Colonic mucosa (tissue), 4 donors: ENCODE measurements at places on chromosomes 2 and 18. TPM values are rescaled to one million over a fixed set of nuclear protein-coding genes. Genes with fewer than 3 reads are reported as not detected.

- no peak for DNase-seq
Measured at GRCh38 chr2:207394203-207394781, 135.5 kb upstream of the CREB1 start.

GRCh38 chr2:128876986-128877983 is 558.6 kb upstream of the HS6ST1 start:
- no peak for DNase-seq

DNA sequence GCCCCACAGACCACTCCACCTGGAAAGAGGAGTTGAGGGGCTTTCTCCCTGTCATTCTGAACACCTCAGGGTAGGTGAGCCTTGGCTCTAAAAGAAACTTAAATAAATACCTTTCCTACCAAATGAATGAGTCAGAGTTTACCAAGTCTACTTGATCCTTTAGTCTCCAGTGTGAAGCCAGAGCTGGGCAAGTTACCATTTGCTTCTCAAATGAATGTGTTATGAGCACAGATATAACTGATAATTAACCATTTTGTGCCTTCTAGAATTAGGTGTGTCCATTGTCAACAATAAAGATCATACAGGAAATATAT is 347.7 kb downstream of the KIAA1328 start:
- DNase-seq = no peak

DNA sequence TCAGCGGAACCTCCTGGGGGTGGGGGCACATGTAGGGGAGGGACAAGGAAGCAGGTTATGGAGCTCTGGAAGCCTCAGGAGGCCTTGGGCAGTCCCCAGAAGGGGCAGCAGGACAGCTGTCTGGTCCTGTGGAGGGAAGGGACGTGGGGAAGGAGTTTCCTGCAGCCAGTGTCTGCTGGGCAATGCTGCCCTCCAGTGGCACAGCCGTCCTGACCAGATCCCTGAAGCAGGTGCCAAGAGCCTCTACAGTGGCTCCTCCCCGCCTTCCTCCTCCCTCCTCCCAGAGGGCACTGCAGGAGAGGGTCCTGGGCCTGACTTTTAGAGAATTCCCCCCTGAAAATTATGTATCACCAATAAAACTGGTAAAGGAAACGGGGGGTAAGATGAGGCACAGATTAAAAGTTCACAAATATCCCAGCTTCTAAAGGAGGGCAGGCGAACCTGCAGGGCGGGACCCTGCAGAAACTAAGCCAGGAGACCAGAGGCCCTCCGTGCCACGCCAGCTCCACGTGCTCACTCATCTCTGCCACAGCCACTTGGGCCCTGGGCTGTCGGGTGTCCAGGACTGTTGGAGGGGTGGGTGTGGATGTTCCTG is 258.5 kb downstream of the TWIST2 start:
- DNase-seq = peak; percentile 58

Gene PTH2R
- not detected for total RNA-seq

Gene UGT1A10
- total RNA-seq = 45.2 TPM

Gene ANKRD62
- total RNA-seq = 0.19 TPM

GRCh38 chr2:69253112-69253511 is 133.9 kb downstream of the GFPT1 start:
- DNase-seq = no peak

- DNase-seq = no peak
Measured at GRCh38 chr2:105725388-105725787, 19.3 kb upstream of the NCK2 start.

Gene TPO
- 0.80 TPM for total RNA-seq

DNA sequence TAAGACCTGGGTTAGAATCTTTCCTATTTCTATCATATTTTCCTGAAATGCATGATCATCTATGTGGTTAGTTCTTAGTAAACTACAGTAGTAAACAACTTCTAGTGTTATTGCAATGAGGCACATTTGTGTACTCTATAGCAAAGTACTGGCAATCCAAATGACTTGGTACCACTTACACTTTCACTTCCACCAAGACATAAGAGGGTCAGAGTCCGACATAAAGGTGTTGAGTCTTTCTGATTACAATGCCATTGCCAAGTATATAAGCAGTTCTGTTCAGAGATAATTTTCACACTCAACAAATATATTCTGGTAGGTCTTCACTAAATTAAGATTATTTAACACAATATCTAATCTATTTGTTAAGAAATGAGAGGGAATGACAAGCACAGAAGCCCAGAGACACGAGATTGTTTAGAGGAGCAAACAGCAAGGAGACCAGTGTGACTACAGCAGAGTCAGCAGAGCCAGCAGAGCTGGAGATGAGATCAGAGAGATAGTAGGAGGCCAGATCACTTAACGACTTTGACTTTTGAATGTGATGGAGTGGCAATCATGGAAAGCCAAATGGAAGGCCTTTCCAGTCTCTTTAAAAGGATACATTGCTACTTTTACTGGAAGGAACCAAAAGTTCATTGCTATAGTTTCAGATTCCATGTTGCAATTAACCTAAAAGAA is 27.5 kb downstream of the SOS1 start:
- no peak for DNase-seq

GRCh38 chr2:45083175-45083574 is 73.9 kb upstream of the SIX2 start:
- DNase-seq = no peak

GRCh38 chr18:39434223-39434920 is 1868.8 kb upstream of the CELF4 start:
- DNase-seq = no peak

- no peak for DNase-seq
Measured at GRCh38 chr2:204060841-204061240, 124.3 kb downstream of the ICOS start.

- no peak for DNase-seq
Measured at GRCh38 chr2:42607101-42607637, 38.7 kb downstream of the MTA3 start.

- no peak for DNase-seq
Measured at GRCh38 chr2:136185981-136186776, 68.2 kb upstream of the CXCR4 start.

DNA sequence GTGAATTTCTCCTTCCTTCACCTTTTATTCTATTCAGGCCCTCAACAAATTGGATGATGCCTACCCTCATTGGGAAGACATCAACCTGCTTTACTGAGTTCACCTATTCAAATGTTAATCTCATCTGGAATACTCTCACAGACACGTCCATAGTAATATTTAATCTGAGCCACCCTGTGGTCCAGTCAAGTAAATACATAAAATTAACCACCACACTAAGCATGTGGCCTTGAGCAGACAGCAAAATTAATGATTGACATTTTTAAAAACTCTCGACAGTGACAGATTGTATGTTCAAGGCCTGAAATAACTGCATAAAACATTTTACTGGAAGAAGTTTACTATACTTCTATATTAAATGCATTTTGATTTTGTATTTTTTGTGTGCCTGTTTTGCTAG is 540.6 kb upstream of the GCFC2 start:
- DNase-seq = no peak

Gene PCARE
- not detected for total RNA-seq

Gene MBOAT2
- 34.3 TPM for total RNA-seq

DNA sequence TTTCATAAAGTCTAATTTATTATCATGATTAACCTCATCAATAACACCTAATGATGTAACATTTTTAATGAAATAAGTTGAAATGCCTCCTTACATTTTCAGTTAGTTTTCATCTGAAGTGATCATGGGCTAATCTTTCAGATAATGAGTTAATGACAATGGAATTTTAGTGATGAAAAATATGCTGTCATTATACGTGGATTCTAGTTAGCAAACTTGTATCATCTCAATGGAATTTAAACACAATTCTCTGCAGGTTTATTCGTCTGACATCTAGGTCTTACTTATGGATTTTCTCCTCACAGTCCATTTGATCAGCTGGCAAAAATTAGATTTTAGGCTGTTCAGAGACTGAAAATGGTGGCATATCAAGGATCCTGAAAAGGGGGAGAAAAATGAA is 885.0 kb downstream of the SLC4A3 start:
- DNase-seq = no peak

- no peak for DNase-seq
Measured at GRCh38 chr2:83142934-83143333, 1316.1 kb downstream of the SUCLG1 start.

Gene TXNL4A
- 138 TPM for total RNA-seq

Gene RAB12
- 19.6 TPM for total RNA-seq

Gene CFC1
- 0.44 TPM for total RNA-seq

Gene GCFC2
- 10.0 TPM for total RNA-seq

- no peak for DNase-seq
Measured at GRCh38 chr2:176293334-176293733, 24.1 kb downstream of the MTX2 start.

Gene LIMS4
- total RNA-seq = 1.2 TPM

GRCh38 chr18:50726960-50727589 is 92.7 kb downstream of the MRO start:
- no peak for DNase-seq

Gene CXXC1
- total RNA-seq = 102 TPM

- no peak for DNase-seq
Measured at GRCh38 chr18:22728481-22729105, 204.5 kb upstream of the RBBP8 start.

Gene RAPGEF4
- total RNA-seq = 1.3 TPM

DNA sequence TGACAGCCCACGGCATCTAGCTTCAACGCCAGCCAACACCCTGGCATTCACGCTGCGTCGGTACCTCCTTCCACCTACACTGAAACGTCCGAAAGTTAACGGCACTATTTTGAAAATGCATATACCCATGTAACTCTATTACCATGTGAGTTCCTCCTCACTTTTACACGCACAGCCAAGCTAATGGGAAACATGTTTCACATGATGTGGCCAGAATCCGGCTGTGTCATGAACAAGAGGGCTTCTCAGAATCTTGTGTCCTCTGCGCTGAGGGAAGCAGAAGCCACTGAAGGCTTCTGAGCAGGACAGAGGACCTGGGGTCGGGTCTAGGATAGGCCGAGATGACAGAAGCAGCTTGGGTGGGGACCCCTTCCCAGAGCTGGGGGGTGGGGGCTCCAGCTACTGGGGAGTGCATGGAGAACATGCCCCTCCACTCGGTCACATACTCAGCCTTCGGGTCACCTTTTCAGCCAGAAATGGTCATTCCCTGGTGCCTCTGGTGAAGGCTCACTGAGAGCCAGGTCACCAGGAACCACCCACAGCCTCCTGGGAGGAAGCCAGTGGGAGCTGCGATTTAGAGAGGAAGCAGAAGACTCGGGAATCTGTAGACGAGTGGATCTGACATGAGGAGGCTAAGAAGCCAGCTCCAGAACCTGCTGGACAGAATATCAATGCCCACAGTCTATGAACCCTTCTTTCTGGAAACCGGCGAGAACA is 41.5 kb downstream of the HDAC4 start:
- no peak for DNase-seq

Gene MTLN
- 46.4 TPM for total RNA-seq

Gene METTL21A
- total RNA-seq = 14.2 TPM

- no peak for DNase-seq
Measured at GRCh38 chr2:222722327-222722946, 51.0 kb downstream of the MOGAT1 start.

- no peak for DNase-seq
Measured at GRCh38 chr2:159850789-159851188, 52.8 kb upstream of the CD302 start.

Gene GPR39
- 14.6 TPM for total RNA-seq

Gene ANKRD30BL
- total RNA-seq = not detected

- peak; percentile 34 for DNase-seq
Measured at GRCh38 chr18:70382017-70382416, 93.2 kb downstream of the SOCS6 start.

DNA sequence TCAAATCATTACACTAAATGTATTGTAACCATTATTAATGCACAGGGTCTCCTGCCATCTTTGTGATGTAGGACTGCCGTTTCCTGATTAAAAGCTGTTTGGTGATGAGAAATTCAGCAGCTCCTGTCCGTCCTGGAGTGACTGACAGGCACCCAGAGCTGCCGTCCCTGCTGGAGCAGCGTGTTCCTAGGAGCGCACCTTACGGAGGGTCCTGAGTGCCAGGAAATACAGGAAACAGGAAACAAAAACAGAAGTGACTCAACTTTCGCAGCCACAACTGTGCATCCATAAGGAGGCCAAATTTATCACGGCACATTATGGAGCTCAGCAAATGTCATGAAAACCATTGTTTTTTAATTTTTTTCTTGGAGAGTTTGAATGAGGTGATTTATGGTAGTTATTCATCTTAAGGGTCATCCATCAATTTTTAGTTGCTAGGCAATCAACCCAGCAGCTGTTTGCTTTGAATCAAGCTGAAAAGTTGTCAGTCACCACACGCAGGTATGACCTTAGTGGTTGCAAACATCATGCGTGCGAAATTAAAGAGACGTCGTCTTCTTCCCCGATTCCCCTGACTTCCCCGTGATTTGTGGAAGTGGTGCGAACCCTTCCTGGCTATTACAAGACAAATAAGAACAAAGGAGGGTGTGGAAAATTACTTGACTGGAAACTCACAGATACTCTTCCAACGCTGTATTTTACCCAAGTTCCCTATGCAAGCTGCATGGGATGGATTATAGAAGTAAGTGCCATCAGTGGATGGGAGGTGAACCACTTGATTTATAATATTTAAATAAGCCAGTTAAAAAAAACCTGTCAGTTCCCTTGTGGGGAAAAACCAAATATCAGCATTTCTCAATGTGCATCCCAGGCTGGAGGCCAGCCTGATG is 19.8 kb downstream of the TSHZ1 start:
- no peak for DNase-seq

DNA sequence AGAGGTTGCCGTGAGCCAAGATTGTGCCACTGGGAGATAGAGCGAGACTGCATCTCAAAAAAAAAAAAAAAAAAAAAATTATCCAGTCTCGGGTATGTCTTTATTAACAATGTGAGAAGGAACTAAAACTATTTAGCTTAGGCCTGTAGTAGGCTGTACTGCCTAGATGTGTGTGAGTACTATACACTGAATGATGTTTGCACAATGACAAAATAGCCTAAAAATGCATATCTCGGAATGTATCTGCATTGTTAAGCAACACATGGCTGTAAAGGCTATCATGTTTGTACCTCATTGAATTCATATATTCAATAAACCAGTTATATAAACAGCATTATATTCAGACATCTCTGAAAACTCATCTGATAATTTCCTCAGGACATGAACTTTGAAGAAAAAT is 191.2 kb upstream of the SESTD1 start:
- no peak for DNase-seq

DNA sequence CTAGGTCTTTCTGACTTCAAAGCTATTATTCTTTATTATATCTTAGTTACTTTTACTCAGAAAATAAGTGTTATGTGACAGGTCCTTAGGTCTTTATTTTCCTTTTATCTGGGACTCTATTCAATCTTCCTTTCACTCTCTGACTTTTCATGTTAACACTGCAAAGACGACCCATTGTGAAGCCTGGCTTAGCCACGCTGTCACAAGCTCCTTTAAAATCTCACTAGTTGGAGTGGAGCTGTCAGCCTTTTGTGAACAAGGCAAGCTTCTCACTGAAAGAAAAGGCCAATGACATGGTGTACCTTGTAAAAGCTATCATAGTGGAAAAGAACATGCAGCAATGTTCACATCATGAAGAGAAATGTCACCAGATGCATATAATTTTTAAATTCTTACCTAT is 1130.7 kb upstream of the FAM98A start:
- no peak for DNase-seq

DNA sequence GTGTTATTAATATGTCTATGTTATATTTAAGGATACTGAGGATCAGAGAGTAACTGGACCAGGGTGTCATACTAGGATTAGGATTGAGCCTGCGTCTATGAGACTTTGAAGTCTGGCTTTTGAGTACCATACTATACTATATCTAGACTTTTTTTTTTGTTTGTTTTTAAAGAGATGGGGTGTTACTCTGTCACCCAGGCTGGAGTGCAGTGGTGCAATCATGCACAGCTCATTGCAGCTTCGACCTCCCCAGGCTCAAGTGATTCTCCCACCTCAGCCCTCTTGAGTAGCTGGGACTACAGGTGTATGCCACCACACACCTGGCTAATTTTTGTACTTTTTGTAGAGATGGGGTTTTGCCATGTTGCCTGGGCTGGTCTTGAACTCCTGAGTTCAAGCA is 66.2 kb upstream of the MAP4K3 start:
- DNase-seq = no peak
